ENCODE measurements at places on chromosomes 2 and 18. TPM values are rescaled to one million over a fixed set of nuclear protein-coding genes. Genes with fewer than 3 reads are reported as not detected.

Gene EGR4
- total RNA-seq, result not detected

Gene OTOS
- total RNA-seq, result not detected

Gene NEURL3
- total RNA-seq, result 0.78 TPM

Gene CNTNAP5
- not detected for total RNA-seq

Gene CROCC2
- total RNA-seq, result not detected

Gene POU3F3
- total RNA-seq, result not detected

Gene FRZB
- total RNA-seq, result not detected

Gene SGO2
- 44.2 TPM for total RNA-seq

Gene SERPINB2
- not detected for total RNA-seq

Gene SERPINB13
- total RNA-seq, result not detected

Gene MRPL19
- 41.6 TPM for total RNA-seq

Gene WDR7
- 29.1 TPM for total RNA-seq

Gene LBX2
- total RNA-seq, result 1.2 TPM

Gene CHRND
- total RNA-seq, result not detected

Gene CHPF
- total RNA-seq, result 14.9 TPM

Gene CAMKMT
- total RNA-seq, result 11.6 TPM

Gene GALNT13
- not detected for total RNA-seq

Gene TMEM200C
- not detected for total RNA-seq

Gene ATOH8
- 0.78 TPM for total RNA-seq

Gene CSRNP3
- not detected for total RNA-seq

Gene COL4A3
- total RNA-seq, result not detected

Gene PROKR1
- not detected for total RNA-seq

Gene LAPTM4A
- total RNA-seq, result 36.7 TPM

Gene EDAR
- total RNA-seq, result not detected

Gene EMILIN2
- 21.4 TPM for total RNA-seq

Gene LIMS3
- 3.3 TPM for total RNA-seq

Gene UGT1A5
- total RNA-seq, result not detected

Gene AFTPH
- 40.2 TPM for total RNA-seq

Gene PPP1R1C
- not detected for total RNA-seq

Gene NDC80
- 78.0 TPM for total RNA-seq

Gene SRD5A2
- not detected for total RNA-seq

Gene SLC23A3
- 2.3 TPM for total RNA-seq

Gene MROH2A
- not detected for total RNA-seq

Gene HRH4
- 0.65 TPM for total RNA-seq

Gene TUBB8B
- total RNA-seq, result not detected

Gene XDH
- total RNA-seq, result 0.63 TPM

Gene UGT1A1
- total RNA-seq, result not detected

Gene DUSP19
- 0.93 TPM for total RNA-seq

Gene IL37
- 0.48 TPM for total RNA-seq

Gene CYP27C1
- total RNA-seq, result not detected

Gene LOXHD1
- not detected for total RNA-seq

Gene ZSWIM2
- total RNA-seq, result not detected

Gene CUL3
- 66.9 TPM for total RNA-seq

Gene TTC27
- 12.7 TPM for total RNA-seq

Gene NPAS2
- 0.55 TPM for total RNA-seq

Gene SYT4
- total RNA-seq, result not detected

Gene ABCG5
- total RNA-seq, result not detected

Gene HOXD3
- total RNA-seq, result not detected

Gene CCDC68
- total RNA-seq, result not detected

Gene TNFAIP6
- not detected for total RNA-seq

Gene FOXD4L1
- 0.18 TPM for total RNA-seq

Gene MOB4
- 23.5 TPM for total RNA-seq

Gene PTPRM
- 12.3 TPM for total RNA-seq

Gene PRKAG3
- total RNA-seq, result not detected

Gene VAMP5
- 89.6 TPM for total RNA-seq

Gene CAVIN2
- not detected for total RNA-seq

Gene CCDC148
- total RNA-seq, result not detected

Gene NXPH2
- total RNA-seq, result not detected

Gene HNMT
- total RNA-seq, result not detected

Gene SLC8A1
- 0.45 TPM for total RNA-seq

Measured in activated CD4-positive, alpha-beta memory T cell treated with anti-CD3 and anti-CD28 coated beads, Interleukin-2, amount 10 ng/mL, durations not matched to agents 7 days and 5 days (primary cell).